ENCODE measurements at places on chromosomes 2 and 18. TPM values are rescaled to one million over a fixed set of nuclear protein-coding genes. Genes with fewer than 3 reads are reported as not detected.

The TSPYL6 gene
- not detected for total RNA-seq

The COMMD1 gene
- total RNA-seq: 61.7 TPM

The IL1F10 gene
- not detected for total RNA-seq

The ALLC gene
- total RNA-seq: not detected

The RIT2 gene
- total RNA-seq: not detected

The TLX2 gene
- total RNA-seq: not detected

The E2F6 gene
- 16.3 TPM for total RNA-seq

The RMDN2 gene
- 8.4 TPM for total RNA-seq

The REG1B gene
- not detected for total RNA-seq

The AGXT gene
- total RNA-seq: not detected

The SCN7A gene
- total RNA-seq: not detected

The PSD4 gene
- 4.6 TPM for total RNA-seq

The TMEM178A gene
- not detected for total RNA-seq

The CD8B2 gene
- total RNA-seq: not detected

The ZNF397 gene
- 8.9 TPM for total RNA-seq

The CEP68 gene
- total RNA-seq: 6.0 TPM

The CNTNAP5 gene
- not detected for total RNA-seq

The FTCDNL1 gene
- 0.18 TPM for total RNA-seq

The IMPACT gene
- total RNA-seq: 22.9 TPM

The GALR1 gene
- not detected for total RNA-seq

The UPP2 gene
- total RNA-seq: not detected

The MC5R gene
- total RNA-seq: not detected

The PLGLB2 gene
- not detected for total RNA-seq

The NABP1 gene
- total RNA-seq: 36.9 TPM

The OSR1 gene
- 2.3 TPM for total RNA-seq

The ORC2 gene
- total RNA-seq: 14.9 TPM

The TXNL1 gene
- 67.2 TPM for total RNA-seq

The DYNC1I2 gene
- total RNA-seq: 126 TPM

The SCN9A gene
- 15.2 TPM for total RNA-seq

The PRSS56 gene
- total RNA-seq: not detected

The GPR155 gene
- 9.2 TPM for total RNA-seq

The UGT1A9 gene
- not detected for total RNA-seq

All from myometrial cell (primary cell).